NCI-H1092 treated with DMSO at 0.1 percent for 48 hours (cell line): ENCODE measurements at places on chromosomes 1 and 21.

- no peak for DNase-seq
These were observed 35.4 kb downstream of the ENAH start for GRCh38 chr1:225617479-225617878.

DNA sequence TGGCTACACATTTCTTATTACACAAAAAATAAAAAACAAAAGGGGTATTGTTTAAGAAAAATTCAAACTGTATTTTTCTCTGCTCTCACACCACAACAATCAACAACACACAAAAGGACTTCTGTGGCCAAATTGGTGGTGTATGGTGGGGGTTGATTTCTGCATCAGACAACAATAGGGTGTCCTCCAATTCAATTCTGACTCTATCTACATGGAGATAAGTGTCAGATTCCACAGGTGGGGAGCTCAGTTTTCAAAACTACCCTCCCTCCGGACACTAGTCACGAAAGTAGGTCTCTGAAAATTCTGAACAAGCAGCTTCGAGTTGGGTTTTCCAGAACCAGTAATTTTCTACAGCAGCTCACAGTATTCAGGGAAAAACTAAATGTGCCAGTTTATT lies 744.9 kb upstream of the NCAM2 start:
- no peak for DNase-seq

DNA sequence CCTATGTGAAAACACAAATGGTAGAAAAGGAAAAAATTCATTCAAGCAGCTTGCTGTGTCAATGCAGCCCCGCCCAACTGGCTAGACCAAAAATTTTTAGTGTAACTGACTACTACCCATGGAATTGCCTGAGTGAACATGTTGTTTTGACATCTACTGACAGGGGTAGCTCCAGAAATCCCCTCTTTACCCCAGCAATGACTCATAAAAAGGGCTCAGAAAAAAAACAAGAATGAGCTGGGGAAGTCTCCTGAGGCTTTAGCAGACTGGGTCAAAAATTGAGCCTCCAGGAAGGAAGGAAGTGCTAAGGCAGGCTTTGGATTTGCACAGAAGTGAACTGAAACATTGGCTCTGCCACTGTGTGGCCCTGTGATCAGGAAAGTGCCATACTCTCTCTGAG lies 24.4 kb upstream of the FGGY start:
- DNase-seq, result no peak

DNA sequence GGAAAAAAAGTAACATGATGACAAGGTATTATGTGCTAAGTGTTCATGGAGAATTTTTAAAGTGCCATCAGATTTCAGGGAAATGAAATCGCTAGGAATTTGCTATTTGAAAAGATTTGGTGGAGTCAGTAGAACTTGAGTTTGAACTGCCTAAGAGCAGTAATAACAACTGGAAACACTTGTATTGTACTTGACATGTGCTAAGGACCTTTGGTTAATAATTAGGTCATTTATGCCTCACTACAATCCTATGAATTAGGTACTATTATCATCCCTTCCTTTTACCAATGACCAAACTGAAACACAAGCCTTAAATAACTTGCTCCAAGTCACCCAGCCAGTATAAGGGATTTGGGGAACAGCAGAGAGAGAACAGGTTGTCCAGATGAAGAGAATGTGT lies 133.4 kb downstream of the NTNG1 start:
- DNase-seq, result no peak

DNA sequence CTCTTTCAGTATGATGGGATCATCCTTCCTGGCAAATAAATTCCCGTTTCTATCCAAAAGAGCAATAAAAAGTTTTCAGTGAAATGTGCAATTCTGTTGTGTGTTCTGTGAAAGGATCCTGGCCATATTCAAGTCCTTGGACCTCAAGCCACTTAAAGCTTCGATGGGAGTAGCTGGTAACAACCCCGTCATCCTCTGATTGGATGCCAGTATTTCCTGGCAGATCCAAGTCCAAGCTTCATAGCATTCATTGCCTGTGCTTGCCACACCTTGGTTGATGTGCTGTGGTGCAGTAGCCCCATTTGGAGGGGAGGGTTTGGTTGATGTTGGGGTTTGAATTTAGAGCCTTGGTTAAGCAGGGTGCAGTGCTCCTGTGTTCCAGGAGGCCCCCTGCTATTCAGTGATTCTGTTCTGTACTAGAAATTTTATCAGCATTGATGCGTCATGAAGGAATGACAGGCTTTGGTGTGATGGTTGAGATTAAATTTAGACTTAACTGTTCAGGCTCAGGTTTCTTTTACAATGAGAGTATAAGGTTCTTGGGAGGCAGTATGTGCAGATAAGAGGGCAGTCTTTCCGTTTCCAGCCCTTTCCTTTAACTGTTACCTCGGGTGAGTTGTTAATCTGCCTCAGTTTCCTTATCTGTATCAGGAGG lies 4.9 kb downstream of the RPL11 start:
- no peak for DNase-seq

DNA sequence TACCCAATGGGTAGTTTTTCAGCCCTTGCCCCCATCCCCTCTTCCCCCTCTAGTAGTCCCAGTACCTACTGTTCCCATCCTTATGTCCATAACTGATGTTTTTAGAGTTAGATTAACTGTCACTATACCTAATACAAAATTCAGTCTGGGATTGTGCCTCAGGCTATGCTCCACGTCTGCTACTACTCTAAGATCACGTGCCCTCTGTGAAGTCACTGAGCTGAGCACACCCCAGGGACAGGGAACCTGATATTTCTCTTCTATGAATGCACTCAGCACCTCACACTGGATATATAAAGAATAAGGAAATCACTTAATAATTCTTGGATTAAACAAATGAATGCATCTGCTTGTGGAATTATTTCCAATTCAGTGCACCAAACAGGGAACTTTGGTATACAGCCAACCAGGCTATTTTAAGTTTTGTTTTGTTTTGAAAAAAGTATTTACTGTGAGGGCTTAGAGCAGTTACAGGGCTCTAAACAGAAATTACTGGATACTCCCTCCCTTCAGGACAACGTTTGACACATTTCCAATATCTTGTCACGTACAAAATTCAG lies 307.9 kb downstream of the SMYD3 start:
- peak; percentile 23 for DNase-seq

GRCh38 chr1:22450351-22451021 lies 1.2 kb upstream of the ZBTB40 start:
- peak; percentile 75 for DNase-seq

DNA sequence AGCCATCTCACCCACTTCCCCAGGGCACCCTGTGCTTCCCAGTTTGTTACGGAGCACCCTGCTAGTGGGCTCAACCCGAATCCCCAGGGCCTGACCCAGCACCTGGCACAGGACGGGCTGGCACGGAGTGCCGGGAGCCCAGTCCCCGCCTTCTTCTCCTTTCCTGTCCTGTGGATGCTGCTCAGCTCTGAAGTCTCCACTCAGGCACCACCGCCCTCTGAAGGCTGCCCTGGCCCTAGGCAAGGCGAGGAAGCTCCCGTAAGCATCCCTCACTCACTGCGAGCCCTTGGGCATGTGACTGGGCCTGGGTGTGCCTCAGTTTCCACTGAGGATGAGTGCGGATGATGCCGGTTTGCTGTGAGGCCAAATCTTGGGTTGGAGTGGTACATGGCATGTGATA lies 21.8 kb downstream of the SLC1A7 start:
- no peak for DNase-seq
